T-helper 9 cell (primary cell): ENCODE measurements at places on chromosomes 12 and 14.

GRCh38 chr14:102325791-102326345, 6.3 kb downstream of the ZNF839 start:
- DNase-seq: no peak

GRCh38 chr12:132541200-132541599, 51.2 kb downstream of the FBRSL1 start:
- DNase-seq: no peak

GRCh38 chr14:33810308-33810707, 140.6 kb downstream of the EGLN3 start:
- DNase-seq: no peak

DNA sequence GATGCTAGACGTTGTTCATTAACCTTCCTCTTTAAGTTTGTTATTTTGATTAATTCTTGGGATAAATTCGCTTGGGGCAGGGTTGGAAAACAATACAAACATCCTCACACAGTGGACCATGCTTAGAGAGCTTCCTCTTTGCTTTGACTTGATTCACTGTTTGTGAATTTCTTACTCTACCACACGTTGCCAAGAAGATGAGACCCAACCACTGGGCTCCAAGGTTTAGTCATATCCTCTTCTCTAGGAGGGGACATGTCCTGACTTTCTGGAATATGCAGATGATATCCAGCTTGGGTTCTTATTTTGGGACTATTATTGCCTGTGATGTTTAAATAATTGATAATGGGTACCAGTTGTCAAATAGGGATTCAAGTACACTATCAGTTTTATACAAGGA, 428.2 kb downstream of the ATP23 start:
- DNase-seq: no peak

DNA sequence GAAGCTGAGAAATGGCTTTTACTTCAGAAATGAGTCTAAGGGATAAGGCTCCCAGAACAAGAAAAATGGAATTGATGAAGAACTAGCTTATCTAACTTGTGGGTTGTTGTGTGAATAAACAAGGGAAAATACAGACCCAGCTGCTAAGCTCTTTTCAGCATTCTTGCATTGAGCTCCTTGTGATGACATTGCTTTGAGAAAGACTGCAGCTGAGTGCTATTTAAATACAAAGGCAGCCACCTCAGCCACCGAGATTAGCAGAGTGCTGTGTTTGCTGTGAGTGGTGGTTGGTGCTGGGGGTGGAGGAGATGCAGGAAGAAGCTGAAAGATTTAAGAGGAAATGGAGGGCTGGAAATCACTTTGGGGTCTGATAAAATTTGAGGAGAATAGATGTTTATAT, 396.0 kb upstream of the PRICKLE1 start:
- DNase-seq: no peak

DNA sequence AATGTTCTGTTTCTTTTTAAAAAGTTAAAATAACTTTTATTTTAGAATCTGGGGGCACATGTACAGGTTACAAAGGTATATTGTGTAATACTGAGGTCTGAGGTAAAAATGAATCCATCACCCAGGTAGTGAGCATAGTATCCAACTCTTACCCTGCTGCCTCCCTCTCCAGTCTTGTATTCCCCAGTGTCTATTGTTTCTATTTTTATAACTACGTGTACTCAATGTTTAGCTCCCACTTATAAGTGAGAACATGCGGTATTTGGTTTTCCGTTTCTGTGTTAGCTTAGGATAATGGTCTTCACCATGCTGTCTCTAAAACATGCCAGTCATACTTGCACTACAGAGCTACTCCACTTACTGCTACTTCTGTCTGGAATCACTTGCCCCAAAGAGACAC, 8.4 kb downstream of the FBXO33 start:
- no peak for DNase-seq

GRCh38 chr12:100899301-100899700, 104.7 kb downstream of the ANO4 start:
- no peak for DNase-seq

DNA sequence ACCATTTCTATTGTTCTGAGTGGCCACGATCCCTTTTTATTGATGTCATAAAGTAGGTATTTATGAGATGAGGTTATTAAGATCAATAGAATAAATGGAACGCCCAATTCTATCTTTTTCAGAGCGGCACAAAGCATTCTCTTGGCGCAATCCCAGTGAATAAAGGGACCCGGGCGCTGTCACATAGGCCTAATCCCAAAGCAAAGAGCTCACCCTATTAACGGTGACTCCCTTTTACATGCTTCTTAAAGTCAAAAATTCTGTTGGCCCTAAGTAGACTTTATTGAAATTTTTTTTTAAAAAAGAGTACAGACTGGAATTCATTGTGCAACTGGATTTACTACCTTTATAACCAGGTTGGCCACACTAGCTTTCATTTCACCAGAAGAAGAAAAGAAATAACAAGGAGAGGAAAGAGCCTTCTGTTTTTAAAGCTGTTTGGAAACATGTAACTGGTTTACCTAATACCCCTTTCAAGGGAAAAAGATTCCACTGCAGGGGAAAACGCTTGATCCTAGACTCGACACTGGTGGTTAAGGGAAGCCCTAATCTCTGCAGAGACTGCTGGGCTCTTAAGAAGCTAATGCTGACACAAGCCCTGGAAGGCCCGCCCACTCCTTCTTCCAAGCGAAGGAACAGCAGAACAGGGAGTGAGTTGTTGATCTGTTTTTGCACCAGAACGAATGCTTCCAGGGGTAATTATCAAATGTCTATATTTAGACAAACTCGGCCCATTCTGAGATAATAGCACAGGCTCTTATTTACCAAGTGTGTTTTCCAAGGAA, 381.2 kb downstream of the BCL11B start:
- no peak for DNase-seq

GRCh38 chr12:124539084-124540041, 28.0 kb downstream of the NCOR2 start:
- no peak for DNase-seq

GRCh38 chr14:74574090-74574433, 38.0 kb downstream of the LTBP2 start:
- DNase-seq: no peak

- no peak for DNase-seq
Observed at GRCh38 chr14:35336494-35337268, 44.5 kb downstream of the PSMA6 start.

DNA sequence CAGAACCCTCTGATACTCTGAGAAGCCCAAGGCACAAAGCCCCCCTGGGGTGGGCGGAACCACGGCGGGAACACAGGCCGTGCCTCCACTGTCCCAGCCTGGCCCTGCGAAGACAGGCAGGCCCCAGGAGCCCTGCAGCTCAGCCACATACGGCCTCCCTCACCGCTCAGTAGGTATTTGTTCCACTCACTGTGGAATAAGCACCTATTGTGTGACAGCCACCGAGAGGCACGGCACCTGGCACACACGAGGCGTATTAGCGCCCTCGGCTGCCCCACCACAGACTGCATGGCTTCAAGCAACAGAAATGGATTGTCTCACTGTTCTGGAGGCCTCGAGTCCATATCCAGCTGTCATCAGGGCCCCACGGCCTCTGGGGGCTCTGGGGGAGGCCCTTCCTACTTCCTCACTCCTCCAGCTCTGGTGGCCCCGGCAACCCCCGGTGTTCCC, 66.3 kb downstream of the NCOR2 start:
- DNase-seq: no peak

GRCh38 chr12:81465876-81466275, 293.3 kb downstream of the PPFIA2 start:
- no peak for DNase-seq

GRCh38 chr12:76042147-76042546, 10.6 kb upstream of the PHLDA1 start:
- DNase-seq: no peak

DNA sequence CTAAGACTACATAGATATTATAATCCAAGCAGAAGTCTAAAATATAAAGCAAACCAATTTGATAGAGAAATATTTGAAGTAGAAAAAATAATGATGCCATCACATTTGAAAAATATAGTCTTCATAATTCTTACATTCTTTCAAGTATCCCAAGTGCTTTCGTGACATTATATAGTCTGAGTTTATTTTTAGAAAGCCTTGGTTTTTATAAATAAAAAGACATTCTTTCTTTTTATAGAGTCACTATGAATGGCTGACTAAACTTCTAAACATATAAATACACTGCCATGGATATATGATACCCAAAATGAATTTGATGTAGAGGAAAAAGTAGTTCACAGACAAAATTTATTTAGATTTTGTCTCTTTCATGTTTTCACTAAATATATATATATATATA, 135.1 kb upstream of the PDZRN4 start:
- no peak for DNase-seq

- no peak for DNase-seq
Observed at GRCh38 chr12:24630446-24630845, 318.5 kb downstream of the BCAT1 start.
